NCI-H187 (cell line): ENCODE measurements at places on chromosomes 11 and 22.

DNA sequence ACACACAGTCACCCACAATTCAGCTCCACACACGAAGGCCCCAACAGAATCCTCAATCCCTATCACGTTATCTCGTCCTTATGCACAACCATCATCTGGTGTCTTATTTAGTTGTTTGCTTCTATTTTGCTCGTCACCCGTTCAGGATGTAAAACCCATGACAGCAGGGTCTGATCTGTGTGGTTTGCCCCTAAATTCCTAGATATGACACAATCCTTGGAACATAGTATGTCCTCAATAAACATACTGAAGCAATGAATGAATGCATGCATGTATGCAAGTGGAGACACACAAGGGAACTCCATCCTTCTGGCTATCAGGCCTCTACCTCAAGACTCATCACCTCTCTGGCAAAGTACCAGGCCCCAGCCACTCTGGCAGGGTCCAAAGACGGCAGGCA, 20.2 kb downstream of the STARD10 start:
- DNase-seq, result no peak

DNA sequence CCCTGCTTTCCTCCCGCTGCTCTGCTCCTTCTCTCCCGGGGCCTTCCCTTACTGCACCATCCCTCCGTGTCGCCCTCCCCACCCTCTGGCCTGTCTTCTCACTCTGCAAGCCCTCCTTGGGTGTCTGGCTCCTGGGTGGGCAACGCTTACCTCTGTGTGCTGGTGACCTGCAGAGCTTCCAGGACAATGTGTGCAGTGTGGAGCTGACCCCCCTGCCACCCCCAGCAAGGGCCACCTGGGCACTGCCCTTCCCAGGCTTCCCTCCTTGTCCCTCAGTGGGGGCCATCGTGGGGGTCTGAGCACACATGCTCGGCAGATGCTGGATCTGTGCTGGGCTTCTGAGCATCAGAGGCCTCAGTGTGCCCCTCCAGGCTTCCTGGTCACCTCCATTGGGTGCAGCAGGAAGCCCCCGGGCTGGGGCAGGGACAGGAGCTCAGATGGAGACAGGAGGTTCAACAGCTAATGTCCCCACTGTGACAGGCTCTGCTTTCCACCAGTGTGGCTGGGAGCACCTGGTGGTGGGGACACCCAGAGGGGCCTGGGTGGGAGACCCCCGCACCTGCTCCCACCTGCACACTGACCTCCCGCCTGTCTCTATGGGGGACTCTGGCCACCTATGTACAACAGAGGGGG, 7.8 kb upstream of the BRSK2 start:
- DNase-seq, result no peak

DNA sequence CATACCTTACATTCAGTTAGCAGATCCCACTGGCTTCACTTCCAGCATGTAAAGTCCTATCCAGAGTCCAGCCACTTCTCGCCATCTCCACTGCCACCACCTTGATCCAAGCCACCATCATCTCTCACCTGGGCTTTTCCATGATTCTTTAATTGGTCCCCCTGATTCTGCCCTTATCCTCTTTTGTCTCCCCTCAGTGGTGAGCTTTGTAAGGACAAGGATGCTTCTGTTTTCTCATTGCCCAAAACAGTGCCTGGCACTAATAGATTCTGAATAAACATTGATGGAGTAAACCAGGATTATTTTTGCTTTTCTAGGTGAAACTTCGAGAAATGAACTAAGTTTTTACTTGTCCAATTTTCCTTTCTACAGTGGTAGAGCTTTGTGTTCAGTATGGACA, 4.4 kb downstream of the POLA2 start:
- DNase-seq, result no peak

DNA sequence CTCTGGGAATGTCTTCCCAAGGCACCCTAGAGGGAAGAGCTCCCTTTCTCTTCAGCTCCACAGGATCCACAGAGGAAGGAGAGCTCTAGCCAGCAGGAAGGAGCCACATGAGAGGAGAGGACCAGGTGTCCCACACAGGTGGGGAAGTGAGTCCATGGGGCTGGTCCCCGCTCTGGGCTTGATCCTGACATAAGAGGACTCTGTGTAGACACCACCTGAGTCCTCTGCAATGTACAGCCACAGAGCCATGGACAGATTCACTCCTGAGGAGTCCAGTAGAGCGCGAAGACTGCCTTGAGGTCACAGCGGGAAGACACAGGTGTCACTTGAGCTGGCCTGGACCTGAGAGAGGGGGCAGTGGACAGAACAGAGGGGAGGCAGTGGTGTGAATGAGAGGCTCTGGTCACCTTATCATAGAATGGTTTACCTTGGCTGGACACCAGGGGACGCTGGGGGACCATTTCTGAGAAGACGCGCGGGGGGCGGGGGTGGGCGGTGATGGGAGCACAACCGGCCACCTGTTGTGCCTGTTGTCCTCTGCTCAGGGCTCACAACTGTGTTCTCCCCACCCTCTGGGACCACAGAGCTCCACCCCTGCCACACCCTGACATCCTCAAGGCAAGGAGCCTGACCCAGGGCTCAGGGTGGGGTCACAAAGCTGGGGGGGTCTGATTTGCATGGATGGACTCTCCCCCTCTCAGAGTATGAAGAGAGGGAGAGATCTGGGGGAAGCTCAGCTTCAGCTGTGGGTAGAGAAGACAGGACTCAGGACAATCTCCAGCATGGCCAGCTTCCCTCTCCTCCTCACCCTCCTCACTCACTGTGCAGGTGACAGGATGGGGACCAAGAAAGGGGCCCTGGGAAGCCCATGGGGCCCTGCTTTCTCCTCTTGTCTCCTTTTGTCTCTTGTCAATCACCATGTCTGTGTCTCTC, 128.2 kb downstream of the ZNF280B start:
- DNase-seq, result no peak

GRCh38 chr11:72609045-72609444, 65.2 kb downstream of the PDE2A start:
- DNase-seq, result no peak

DNA sequence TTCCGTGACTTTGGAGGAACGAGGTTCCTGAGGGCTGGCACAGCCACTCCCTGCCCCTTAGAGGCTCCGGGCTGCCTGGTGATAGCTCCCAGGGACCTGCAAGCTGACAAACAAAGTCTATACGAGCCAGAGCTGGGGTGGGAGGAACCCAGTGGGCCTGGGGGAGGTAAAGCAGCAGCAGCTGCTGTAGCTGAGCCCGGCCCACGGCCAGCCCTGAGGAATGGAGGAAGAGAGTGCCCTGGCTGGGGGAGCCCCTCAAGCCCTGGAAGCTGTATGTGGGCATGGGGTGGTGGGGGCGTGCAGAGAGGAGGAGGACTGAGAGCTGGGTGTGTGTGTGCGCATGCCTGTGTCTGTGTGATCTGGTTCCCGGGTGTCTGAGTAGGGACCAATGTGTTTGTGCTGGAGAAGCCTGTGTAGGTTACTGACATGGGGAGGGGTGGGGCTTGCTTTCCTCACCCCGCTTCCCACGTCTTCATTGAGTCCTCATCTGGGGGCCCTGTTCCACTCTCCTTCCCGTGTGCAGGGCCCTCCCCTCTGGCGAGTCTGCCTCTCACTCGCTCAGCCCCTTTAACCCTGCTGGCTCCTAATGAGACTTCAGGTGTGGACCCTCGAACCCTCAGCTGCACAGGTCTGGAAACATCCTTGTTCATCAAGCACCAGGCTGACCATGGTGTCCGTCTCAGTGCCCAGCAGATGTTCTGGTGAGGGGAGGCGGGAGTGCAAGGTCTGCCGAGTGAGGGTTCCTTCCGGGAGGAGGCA, 10.8 kb downstream of the ST3GAL4 start:
- no peak for DNase-seq

GRCh38 chr11:126281666-126282175, 1.2 kb upstream of the TIRAP start:
- DNase-seq, result no peak

GRCh38 chr22:38755155-38755910, 465 bp downstream of the SUN2 start:
- DNase-seq, result no peak

DNA sequence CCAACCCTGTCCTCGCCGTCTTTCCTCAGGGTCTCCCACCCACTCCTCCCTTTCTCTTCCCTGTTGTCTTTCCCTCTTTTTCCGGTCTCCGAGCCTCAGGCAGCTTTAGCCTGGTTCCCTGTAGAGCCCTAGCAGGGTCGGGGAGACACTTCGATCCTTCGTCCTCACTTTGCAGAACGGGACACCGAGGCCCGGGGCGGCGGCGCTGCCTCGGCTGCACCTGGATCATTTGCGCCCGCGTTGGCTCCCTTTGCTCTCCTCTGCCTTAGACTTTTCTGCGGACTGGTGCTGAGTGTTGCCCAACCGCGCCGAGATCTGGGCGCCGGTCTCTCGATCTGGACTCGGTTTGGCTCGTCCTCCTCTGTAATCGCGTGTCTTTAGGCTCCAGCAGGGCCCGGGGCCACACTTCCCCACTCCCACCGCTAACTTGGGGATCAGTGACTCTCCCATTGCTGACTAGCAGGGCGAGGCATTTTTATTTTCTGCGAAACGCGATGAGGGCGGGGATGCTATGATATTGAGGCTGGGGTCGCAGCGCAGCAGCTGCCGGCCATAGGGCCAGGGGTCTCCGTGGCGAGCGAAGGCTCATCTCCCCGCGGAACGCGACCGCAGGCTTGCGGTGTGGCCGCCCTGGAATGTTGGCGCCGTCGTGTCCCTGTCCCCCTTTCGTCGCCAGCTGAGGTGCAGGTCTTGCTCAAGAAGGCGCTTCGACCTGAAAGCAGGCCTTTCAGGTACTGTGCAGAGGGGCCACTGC, 1.6 kb upstream of the E2F8 start:
- no peak for DNase-seq

DNA sequence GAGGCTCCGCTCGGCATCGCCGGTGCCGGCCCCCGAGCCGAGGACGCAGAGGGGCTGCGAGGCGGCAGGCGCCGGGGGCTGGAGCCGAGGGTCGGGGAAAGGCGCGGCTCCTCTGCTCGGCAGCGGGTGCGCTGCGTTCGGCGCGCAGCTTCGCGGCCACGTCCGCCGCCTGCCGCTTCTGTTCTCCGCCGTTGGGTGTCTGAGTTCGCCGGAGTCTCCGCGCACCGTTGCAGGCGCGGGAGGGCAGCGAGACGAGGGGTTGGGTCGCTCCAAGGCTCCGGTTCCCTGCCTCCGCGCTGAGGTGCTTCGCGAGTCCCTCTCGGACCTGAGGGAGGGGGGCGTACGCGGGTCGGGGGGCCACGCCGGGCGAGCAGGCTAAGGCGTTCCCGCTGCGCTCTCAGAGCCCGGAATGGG, 347 bp downstream of the MN1 start:
- DNase-seq, result no peak

GRCh38 chr11:7964873-7965272, 374 bp downstream of the NLRP10 start:
- no peak for DNase-seq

GRCh38 chr11:122850076-122850631, 11.9 kb downstream of the CRTAM start:
- no peak for DNase-seq

DNA sequence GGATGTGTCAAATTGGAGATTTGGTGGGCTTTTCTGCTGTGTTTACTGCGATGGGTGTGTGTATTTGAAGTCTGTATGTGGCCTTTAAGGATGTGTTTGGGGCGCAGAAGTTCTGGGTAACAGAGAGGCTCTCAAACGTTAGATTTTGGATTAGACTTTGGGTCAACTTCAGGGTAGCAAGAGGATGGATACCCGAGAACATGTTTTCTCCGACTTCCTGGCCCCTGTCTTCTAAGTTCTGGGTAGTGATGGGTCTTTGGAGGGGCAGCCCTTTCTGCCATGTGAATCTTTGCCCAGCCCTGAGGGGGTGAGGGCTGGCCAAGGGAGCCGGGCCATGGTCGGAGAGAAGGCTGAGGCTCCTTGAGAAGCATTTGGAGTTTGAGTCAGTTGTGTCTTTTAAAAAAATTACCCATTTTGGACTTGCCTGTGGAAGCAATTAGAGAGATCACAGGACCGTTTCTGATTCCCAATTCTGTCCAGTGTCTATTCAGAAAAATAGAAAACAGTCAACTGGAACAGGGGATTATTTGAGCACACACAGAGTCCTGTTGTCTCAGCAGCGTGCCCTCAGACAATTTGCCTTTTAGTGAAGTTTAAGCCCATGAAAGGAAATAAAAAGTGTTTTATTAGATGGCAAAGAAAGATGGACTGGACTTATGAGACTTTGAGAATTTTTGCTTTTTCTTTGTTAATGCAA, 114.4 kb downstream of the PTPRJ start:
- no peak for DNase-seq
